Activated CD8-positive, alpha-beta memory T cell treated with anti-CD3 and anti-CD28 coated beads for 48 hours (primary cell): ENCODE measurements at places on chromosomes 3 and 15.
A peak's percentile ranks its signal among the peaks of the same experiment; 100 is the strongest.

GRCh38 chr3:72427624-72428023 lies 420.6 kb downstream of the SHQ1 start:
- no peak for DNase-seq

- no peak for DNase-seq
These were observed 63.6 kb upstream of the SCN5A start for GRCh38 chr3:38713121-38713520.

- DNase-seq = no peak
These were observed 1.6 kb upstream of the CPN2 start for GRCh38 chr3:194352667-194353246.

DNA sequence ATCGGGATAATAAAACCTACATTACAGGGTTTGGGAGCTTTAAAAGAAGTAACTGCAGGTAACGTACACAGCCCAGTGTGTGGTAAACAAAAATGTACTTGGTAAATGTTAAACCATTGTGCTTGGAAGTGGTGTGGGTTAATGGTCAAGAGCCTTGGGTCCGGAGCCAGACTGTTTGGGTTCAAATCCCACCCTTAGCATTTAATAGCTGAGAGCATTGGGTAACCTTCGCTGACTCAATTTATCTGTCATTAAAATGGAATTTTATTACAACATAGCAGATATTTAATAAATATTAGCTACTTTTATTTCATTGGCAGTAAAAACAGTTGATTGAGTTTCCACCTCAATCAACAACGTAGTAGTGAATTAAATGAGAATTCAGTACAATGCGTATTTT lies 1.5 kb downstream of the FSTL1 start:
- DNase-seq = no peak

DNA sequence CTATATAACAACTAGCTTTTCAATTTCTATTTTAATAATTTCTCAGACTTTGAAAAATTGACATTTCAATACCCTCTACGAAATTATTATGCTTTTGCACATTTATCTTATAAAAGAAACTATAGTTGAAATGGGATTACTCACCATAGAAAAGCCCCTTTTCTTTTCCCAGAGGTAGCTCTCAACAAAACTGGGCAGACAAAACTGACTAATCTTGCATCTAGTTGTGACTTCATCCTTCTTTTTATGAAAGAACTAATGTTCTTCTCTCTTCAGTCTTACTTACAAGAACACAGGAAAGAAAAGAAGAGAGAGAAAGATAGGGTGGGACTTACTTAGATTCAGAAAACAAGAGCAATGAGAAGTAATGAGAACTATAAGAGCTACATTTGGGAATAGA lies 61.0 kb downstream of the GPR160 start:
- no peak for DNase-seq

- no peak for DNase-seq
These were observed 35.4 kb downstream of the PSTPIP1 start for GRCh38 chr15:77030048-77030927.

GRCh38 chr3:194382196-194382891 lies 12.8 kb upstream of the LRRC15 start:
- DNase-seq = no peak

GRCh38 chr15:41115161-41115651 lies 874 bp downstream of the INO80 start:
- DNase-seq = no peak

DNA sequence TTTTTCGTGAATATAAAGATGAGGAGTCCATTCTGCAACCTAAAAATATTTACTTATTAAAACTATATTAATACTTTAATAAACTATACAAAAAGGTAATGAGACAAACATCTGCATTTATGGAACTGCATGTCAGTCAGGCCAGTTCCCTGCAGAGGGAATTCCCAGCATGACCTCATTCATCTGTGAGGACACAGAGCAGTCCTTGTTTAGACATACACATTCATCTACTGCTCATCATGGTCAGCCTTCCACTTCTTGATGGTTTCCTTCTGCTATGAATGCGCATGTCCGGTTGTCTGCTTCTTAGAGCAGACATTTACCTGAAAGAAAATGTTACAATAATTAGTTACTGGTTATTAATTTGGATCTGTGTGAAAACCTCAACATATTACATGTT lies 3.3 kb upstream of the ACTR8 start:
- DNase-seq = no peak

- DNase-seq = no peak
These were observed 6.3 kb downstream of the ZNF774 start for GRCh38 chr15:90358124-90359033.

DNA sequence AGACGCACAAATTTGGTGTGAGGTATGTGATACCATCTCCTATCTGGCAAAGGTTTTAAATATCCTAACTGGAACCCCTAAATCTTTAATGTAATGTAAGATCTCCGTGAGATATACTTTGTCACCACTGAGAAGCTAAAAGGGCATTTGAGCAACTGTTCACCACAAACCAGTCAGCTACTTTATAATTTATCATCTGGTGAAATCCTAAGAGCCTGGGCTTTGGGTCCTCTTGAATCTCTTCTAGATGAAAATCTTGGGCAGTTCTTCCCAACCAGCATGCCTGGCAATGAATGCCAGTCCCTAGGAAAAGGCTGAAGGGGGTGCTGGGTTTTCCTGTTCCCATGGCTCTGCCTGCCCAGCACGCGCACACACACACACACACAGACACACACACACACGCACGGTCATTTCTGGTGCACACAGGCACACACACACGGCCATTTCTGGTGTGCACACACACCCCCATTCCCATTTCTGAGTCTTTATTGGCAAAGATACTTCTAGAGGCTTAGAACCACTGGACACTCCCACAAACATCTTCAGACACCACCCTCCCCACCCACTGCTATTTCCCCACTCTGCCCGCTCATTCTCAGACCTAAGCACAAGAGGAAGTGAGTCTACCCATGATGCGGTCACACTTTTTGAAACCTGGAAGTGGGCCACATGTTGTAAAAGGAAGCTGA lies 72.6 kb downstream of the MYO1E start:
- DNase-seq = peak; percentile 16

DNA sequence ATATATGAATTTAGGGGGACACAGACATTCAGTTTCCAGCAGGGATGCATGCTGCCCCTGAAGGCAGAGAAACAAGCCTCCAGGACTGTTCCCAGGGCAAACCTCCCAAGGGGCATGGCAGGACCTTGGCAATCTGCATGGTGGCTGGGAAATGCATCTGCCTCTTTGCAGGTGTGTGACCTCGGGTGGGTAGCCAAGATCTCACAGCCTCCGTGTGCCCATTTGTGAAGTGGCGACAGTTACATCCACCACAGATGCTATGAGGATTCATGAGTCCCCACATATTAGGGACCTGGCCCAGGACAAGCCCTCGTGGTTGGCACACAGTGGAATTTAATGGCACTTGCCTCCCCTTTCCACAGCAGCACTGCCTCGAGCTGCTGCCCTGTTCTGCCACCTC lies 29.9 kb downstream of the SLC28A1 start:
- no peak for DNase-seq

DNA sequence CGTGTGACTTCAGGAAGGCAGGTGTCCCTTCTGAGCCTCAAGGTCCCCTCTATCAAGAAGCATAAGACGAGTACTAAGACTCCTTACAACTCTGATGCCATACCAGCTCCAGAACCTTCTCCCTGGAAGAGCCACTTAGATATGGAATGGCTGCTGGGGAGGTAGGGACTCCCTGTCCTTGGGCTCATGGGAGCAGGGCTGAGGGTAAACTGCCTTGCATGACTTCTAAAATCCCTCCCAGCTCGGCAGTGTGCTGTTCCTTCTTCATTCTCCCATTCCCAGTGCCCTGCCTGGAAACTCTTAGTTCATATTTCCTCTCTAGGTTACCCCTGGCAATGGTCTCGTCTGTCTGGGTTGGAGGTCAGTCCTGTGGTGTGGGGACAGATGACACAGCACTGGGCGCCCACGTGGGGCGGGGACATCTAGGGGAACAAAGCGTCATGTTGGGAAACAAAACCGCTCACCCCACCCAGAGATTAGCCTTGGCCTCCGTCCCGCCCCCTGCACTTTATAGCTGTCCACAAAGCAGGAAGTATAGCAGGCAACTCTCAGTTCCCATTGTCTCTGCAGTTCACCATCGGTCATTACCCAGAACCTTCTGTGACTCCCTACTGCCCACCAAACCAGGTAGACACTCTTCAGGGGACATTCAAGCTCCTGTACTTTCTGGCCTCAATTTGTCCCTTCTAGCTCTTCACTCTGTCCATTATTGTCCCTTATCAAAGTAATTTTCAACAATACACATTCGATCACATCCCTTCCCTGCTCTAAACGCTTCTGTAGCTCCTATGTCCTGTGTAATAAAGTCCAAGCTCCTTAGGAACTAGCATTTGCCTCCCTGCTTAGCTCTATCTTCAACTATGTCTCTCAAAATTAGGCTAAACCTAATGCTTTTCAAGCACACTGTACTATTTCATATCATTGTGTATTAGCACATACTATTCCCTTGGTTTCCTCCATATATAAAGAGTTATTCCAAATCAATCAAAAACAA lies 73.8 kb downstream of the IQSEC1 start:
- DNase-seq = no peak
